ENCODE measurements at places on chromosomes 16 and 17. TPM values are rescaled to one million over a fixed set of nuclear protein-coding genes. Genes with fewer than 3 reads are reported as not detected.

Gene PPP1R9B
- total RNA-seq, result 31.3 TPM

Gene SLC5A11
- total RNA-seq, result not detected

Gene LHX1
- total RNA-seq, result not detected

Gene KRTAP17-1
- not detected for total RNA-seq

Gene EFCAB13
- total RNA-seq, result 1.2 TPM

Gene SDR42E1
- 0.79 TPM for total RNA-seq

Gene TMC8
- 1.0 TPM for total RNA-seq

Gene SMIM36
- total RNA-seq, result not detected

Gene MYO15A
- 0.19 TPM for total RNA-seq

Gene PPP1R27
- total RNA-seq, result not detected

Gene ST6GALNAC1
- 4.7 TPM for total RNA-seq

Gene OR2C1
- not detected for total RNA-seq

Gene SOX15
- 0.93 TPM for total RNA-seq

DNA sequence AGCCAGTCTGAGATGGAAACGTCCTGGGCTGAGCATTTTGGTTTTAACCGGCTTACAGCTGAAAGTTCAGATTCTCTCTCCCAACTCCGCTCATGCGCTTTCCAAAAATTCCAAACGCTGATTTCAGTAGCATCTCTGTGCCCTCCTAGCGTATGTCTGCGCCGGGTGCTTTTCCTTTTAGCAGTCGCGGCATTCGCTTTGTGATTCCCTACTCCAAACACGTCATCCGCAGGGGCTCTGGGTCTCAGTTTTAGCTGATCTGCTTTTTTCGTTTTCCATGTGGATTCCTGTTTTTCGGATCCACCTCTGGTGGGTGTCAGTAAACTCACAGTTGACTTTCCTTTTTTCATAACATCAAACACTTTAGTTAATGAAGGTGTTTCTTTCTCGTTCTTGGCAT is 22.1 kb upstream of the TVP23A start:
- H3K27me3 ChIP-seq, result no peaks in the 10 kb centered on the region
- H3K36me3 ChIP-seq, result no peaks in the 10 kb centered on the region
- no peak overlapping the region for H3K27ac ChIP-seq
- H3K4me3 ChIP-seq, result no peak overlapping the region
- H3K4me1 ChIP-seq, result peaks cover 6% of the 10 kb centered on the region

- H3K4me3 ChIP-seq, result peak overlapping the region; percentile 84
- peak overlapping the region; percentile 99 for H3K27ac ChIP-seq
- peaks cover 54% of the 10 kb centered on the region for H3K4me1 ChIP-seq
- no peaks in the 10 kb centered on the region for H3K27me3 ChIP-seq
Measured at GRCh38 chr16:30609002-30609925, 925 bp downstream of the ZNF689 start.

DNA sequence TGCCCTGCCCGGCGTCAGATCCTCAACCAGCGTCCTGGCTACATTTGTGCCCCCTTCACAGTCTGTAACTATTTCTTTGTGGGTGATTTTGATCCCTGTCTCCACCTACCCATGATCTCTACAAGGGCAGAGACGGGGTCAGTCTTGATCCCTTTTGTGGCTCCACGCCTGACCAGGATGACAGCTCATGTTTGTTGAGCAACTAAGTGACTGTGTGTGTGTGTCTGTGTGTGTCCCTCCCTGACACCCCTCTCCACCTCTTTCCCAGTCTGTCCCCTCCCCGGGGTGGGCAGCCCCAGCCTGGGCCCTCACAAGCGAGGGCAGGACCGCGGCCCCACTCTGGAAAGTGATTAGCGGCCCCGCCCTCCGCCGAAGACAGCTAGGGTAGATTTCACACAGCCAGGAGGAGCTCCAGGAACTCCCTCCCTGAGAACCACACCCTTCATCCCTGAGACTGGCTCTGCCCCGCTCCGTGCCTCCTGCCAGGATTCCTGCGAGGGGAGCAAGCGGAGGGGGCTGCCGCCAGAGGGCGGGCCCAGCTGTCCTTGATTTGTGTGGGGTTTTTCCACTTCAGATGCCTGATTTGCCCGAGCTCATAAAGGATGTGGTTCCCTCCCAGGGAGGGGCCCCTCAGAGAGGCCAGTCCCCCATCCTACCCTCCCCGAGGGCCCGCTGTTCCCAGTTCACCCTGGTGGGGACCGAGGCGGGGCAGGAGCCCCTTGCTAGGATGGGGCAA is 5.3 kb upstream of the HS3ST6 start:
- no peaks in the 10 kb centered on the region for H3K4me1 ChIP-seq
- H3K36me3 ChIP-seq, result no peaks in the 10 kb centered on the region
- H3K27me3 ChIP-seq, result peaks cover 60% of the 10 kb centered on the region
- H3K27ac ChIP-seq, result no peak overlapping the region

DNA sequence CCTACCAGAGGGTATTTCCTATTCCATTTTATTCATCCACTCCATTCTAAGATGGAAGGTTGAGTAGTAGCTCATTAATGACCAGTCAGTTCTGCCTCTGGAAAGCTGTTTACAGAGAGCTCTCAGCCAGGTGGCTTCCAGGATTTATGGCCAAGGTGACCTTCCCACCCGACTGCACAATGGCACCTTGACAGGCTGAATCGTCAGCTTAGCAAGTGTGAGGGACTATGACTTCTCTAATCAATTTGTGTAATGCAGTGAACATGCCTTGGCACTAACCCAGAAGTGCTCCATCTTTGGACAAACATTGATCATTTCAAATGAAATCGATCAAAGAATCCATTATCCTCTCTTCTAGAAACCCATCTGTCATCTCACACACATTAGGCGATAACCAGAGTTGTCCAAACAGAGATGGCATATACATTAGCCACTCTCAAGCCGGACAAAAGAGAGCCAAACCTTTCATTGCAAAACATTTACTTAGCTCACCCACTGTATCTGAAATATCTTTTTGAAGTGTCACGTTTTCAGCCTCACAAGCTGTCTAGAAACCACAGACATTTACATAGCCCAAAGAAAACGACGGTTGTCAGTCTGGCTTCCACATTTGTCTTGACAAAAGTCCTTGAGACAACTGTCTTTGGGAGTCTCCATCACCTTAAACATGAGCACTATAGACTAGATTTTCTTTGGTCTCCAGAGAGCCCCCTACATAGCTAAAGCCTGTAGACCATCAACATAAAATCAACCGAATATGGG is 35.6 kb downstream of the CLEC3A start:
- H3K4me1 ChIP-seq, result no peaks in the 10 kb centered on the region
- H3K4me3 ChIP-seq, result no peak overlapping the region
- no peak overlapping the region for H3K27ac ChIP-seq
- DNase-seq, result no peak
- no peaks in the 10 kb centered on the region for H3K27me3 ChIP-seq

GRCh38 chr17:66605541-66605940 is 229.4 kb upstream of the CACNG5 start:
- no peaks in the 10 kb centered on the region for H3K27me3 ChIP-seq
- DNase-seq, result no peak
- no peak overlapping the region for H3K27ac ChIP-seq
- H3K36me3 ChIP-seq, result no peaks in the 10 kb centered on the region

GRCh38 chr17:75783069-75783783 is 1.4 kb upstream of the UNK start:
- peaks cover 7% of the 10 kb centered on the region for H3K36me3 ChIP-seq
- no peaks in the 10 kb centered on the region for H3K27me3 ChIP-seq
- peaks cover 41% of the 10 kb centered on the region for H3K4me1 ChIP-seq

DNA sequence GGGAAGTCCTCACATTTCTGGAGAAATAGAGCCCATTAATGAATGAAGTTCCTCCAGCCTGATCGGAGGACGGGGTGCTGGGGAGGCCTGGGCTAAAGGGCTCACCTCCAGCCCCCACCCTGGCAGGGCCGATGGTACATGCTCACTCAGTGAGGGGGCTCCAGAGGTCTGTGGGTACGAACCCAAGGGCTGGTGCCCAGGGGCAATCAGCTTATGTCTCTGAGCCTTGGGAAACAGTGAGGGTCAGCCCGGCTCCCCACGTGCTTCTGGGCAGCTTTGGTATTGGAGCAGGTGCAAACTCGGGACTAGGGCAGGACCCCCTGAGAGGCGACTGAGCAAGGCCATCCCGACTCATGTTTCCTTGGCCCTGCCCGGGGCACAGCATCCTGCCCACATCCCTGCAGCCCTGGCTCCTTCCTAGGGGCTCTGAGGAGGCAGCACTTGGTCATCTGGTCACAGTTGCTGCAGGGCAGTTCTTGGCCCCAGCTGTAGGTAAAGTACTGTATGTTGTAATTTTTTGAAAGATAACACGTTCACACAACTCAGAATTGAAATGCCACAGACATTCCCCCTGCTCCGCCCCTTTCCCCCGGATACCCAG is 969 bp upstream of the CETP start:
- no peak overlapping the region for H3K4me3 ChIP-seq
- DNase-seq, result no peak
- no peaks in the 10 kb centered on the region for H3K27me3 ChIP-seq
- H3K4me1 ChIP-seq, result peaks cover 51% of the 10 kb centered on the region

GRCh38 chr16:71296584-71297340 is 7.6 kb upstream of the CMTR2 start:
- no peaks in the 10 kb centered on the region for H3K36me3 ChIP-seq
- no peak overlapping the region for H3K4me3 ChIP-seq
- H3K27ac ChIP-seq, result no peak overlapping the region
- peaks cover 14% of the 10 kb centered on the region for H3K27me3 ChIP-seq

- H3K4me3 ChIP-seq, result no peak overlapping the region
- DNase-seq, result no peak
- no peaks in the 10 kb centered on the region for H3K27me3 ChIP-seq
- H3K27ac ChIP-seq, result no peak overlapping the region
- peaks cover 25% of the 10 kb centered on the region for H3K36me3 ChIP-seq
Measured at GRCh38 chr17:44808156-44808555, 21.9 kb downstream of the GJC1 start.

DNA sequence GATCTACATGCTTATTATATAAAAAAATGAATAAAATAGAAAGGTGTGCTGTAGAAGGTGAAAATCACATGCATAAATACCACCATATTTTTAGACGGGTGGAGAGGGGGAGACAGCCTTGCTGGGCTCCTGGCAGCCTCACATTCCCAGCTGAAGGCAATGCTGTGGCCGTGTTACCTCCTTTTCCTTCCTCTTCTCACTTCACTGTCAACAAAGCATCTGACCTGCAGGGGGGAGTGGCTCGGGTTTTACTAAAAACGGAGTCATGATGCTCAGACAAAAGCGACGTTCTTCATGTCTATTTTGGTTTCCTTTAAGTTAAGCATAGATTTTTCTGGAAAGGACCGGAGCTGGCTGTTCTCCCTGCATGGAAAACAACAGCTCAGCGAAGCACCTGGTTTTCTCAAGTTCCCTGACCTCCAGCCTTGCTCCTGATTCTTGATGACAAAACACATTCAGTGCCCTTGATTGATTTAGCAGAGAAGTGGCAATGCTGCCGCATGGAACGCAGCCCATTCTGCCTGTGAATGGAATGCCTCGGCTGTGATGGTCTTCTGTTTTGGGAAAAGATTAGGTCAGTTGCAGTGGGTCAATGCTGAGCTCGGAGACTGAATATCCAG is 5.5 kb upstream of the RPTOR start:
- no peak overlapping the region for H3K4me3 ChIP-seq
- no peaks in the 10 kb centered on the region for H3K36me3 ChIP-seq

- no peak overlapping the region for H3K27ac ChIP-seq
- peaks cover 61% of the 10 kb centered on the region for H3K36me3 ChIP-seq
- no peak overlapping the region for H3K4me3 ChIP-seq
- DNase-seq, result no peak
- peaks cover 8% of the 10 kb centered on the region for H3K4me1 ChIP-seq
- H3K27me3 ChIP-seq, result no peaks in the 10 kb centered on the region
Measured at GRCh38 chr16:69872888-69873287, 78.2 kb upstream of the CLEC18A start.

DNA sequence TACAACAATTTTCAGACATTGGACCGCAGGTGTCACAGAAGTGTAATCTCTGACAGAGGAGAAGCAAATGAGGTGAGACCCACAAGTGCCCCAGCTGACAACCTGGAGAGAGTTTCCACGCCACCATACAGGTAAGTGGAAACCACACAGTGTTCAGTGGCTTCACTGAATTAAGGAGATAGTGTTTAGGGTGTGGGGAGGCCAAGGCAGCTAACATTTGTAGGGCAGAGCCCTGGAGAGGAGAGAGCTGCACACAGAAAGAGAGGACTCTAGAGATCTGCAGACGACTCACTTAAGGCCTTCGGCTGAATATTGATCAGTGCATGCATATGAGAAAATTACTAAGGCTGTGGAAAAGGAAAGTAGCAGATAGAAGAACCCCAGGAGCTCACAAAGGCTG is 228.9 kb upstream of the TNRC6C start:
- no peak overlapping the region for H3K27ac ChIP-seq
- H3K4me3 ChIP-seq, result no peak overlapping the region
- no peak for DNase-seq
- H3K27me3 ChIP-seq, result no peaks in the 10 kb centered on the region

DNA sequence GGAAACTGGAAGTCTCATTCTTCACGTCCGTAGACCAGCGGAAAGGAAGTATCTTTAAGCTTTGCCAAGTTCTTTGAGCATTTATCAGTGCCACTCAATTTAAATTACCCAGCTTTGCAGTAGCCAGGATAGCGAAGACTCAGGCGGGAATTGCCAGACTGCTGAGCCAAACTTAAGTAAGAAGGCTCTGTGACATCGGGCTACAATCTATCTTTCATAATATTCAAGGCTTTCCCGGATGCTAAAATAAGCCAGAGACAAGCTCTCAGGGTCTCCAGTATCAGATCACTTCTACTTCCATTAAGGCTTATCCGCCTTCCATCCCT is 436 bp upstream of the BRIP1 start:
- peak overlapping the region; percentile 49 for H3K27ac ChIP-seq
- no peak for DNase-seq
- H3K36me3 ChIP-seq, result no peaks in the 10 kb centered on the region
- H3K27me3 ChIP-seq, result no peaks in the 10 kb centered on the region
- no peaks in the 10 kb centered on the region for H3K4me1 ChIP-seq

GRCh38 chr16:53081032-53081424 is 26.2 kb downstream of the CHD9 start:
- no peaks in the 10 kb centered on the region for H3K36me3 ChIP-seq
- H3K4me3 ChIP-seq, result no peak overlapping the region
- peaks cover 47% of the 10 kb centered on the region for H3K4me1 ChIP-seq
- no peak for DNase-seq
- peak overlapping the region; percentile 56 for H3K27ac ChIP-seq

DNA sequence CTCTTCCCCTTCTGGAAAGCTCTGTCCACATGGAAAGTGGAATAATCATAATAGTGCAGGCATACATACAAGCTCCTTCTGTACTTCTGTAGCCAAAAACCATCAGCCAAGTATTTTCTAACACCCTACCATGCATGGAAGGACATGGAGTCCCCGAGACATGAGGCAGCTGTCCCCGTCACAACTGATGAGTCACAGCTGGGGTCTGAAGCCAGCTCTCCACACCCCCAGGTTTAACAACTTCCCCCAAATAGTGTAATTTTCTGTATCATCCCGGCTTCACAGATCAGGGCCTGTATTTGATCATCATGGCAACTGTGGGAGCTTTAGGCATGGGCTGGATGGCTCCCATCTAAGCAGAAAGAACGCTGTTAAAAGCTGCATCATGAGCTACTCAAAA is 16.6 kb downstream of the C16orf96 start:
- H3K27ac ChIP-seq, result no peak overlapping the region
- H3K4me3 ChIP-seq, result no peak overlapping the region
- no peaks in the 10 kb centered on the region for H3K36me3 ChIP-seq
- no peaks in the 10 kb centered on the region for H3K4me1 ChIP-seq
- H3K27me3 ChIP-seq, result no peaks in the 10 kb centered on the region
